ENCODE measurements at places on chromosomes 16 and 17.

- DNase-seq, result no peak
Measured at GRCh38 chr16:88069397-88070168, 118.3 kb downstream of the BANP start.

DNA sequence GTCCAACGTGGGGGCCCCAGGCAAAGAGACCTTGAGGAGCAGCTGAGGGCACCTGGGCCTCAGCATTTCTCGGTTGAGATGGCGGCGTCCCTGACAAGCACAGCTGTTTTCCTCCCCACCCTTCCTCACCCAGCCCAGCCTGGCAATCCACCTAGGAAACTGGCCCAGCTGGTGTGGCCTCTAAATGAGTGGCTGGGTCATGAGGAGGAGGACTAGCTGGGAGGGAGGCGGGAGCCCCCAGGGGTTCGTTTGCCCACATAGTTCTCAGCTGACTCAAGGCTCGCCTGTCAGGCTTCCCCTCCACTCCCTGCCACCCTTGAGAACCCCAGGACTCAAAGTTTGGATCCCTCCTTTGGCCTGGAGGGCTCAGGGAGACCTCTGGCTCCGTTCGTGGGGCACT lies 5.9 kb downstream of the RNF222 start:
- no peak for DNase-seq

DNA sequence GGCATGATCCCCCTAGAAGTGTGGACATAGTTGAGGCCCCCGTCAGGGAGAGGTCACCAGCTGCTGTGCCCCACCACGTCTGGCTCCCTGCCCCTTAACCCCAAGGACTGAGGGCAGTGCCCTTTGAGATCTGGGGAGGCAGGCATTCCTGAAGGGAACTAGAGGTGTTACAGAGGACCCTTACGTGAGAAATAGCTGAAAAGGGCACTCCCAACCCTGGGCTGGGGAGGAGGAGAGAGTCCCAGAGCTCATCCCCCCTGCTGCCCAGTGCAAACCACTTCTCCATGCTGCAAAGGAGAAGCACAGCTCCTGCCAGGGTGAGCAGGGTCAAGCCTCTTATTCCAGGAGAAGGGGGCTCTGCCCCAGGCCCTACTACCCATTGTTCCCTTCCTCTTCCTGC lies 10.3 kb upstream of the MINK1 start:
- DNase-seq, result no peak

GRCh38 chr17:7774055-7774521 lies 56.5 kb downstream of the DNAH2 start:
- no peak for DNase-seq

- DNase-seq, result no peak
Measured at GRCh38 chr16:4749700-4750257, 15.4 kb downstream of the DNAAF8 start.
